ENCODE measurements at places on chromosomes 2 and 18.

GRCh38 chr2:168928113-168928831, 27.2 kb downstream of the G6PC2 start:
- no peak for DNase-seq

- no peak for DNase-seq
Observed at GRCh38 chr2:141065042-141065441, 1065.8 kb downstream of the LRP1B start.

- no peak for DNase-seq
Observed at GRCh38 chr2:161905389-161906046, 168.5 kb downstream of the DPP4 start.

- DNase-seq = no peak
Observed at GRCh38 chr2:129408570-129408969, 570.9 kb upstream of the RAB6C start.

GRCh38 chr2:213225866-213226265, 58.4 kb upstream of the SPAG16 start:
- DNase-seq = no peak

DNA sequence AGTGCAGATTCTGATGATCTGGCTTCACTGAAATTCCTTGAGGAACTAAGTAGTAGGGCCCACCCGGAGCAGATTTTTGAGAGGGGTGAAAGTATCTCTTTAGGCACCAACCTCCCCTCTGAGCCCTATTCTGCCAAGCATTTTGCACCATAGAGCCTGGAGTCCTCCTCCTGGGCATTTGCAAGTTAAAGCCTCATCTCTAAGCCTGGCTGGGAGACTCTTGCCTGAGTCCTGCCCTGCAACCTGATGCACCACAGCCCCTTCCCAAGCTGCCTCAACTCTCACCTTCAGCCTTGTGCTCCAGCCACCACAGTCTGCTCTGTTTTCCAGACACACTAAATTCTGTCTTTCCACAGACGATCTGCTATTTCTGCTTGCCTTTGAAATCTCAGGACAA, 79.6 kb upstream of the PKDCC start:
- no peak for DNase-seq

DNA sequence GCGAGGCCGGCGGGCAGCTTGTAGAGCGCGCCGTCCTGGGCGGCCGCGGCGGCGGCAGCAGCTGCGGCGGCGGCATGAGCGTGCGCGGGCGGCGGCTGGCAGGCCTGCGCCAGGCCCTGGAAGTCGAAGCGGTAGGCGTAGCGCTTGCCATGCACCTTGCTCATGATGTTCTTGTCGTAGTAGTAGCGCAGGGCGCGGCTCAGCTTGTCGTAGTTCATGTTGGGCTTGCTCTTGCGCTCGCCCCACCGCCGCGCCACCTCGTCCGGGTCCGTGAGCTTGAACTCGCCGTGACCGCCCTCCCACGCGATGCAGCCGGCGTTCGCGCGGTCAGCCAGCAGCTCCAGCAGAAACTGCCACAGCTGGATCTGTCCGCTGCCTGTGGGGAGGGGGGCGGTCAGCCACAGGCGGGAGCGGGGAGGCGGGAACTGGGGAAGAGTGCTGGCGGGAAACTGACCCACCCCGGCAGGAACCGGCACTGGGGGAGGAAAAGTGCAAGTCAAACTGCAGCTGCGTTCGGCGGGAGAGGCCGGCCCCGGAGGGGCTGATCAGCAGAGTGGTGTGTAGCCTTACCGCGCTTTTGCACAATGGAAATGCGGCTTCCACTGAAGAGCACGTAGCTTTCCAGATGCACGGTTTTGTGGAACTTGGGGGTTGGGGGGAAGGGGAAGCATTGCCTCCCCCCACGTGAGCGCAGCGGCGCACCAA, 3.0 kb downstream of the FEV start:
- peak; percentile 62 for DNase-seq

GRCh38 chr18:36175481-36175880, 11.8 kb upstream of the MOCOS start:
- DNase-seq = no peak

- no peak for DNase-seq
Observed at GRCh38 chr2:238595750-238596570, 169.2 kb downstream of the ASB1 start.
